ENCODE measurements at places on chromosomes 12 and 14.
A peak's percentile ranks its signal among the peaks of the same experiment; 100 is the strongest.

DNA sequence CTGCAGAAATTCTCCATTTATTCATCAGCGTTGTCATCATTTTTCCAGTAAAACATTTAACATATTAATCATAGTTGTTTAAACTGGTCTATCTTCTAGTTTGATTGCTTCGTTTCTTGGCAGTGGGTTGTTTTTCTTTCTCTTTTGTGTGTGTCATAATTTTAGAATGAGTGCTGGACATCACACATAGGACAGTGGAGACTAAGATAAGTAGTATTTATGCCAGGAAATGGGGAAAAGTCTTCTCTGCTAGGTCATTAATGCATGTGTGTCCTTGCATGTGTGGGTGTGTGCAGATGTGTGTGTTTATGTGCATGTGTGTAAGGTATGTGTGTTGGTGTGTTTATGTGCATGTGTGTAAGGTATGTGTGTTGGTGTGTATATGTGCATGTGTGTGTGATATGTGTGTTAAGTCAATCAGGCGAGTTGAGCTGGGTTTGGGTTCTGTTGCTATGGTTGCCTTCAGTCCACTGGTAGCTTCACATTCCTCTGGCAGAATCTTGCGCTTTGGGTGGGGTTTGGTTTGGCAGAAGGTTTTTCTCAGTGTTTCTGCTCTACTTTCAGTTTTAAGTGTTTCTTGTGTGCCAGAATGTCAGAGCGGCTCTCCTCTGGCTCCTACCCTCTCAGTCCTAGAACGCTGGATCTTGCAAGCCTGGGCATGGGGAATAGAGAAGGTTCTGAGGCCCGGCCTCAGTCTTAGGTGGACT, 7.8 kb upstream of the ADGRD1 start:
- DNase-seq: no peak

GRCh38 chr14:95070748-95071435, 86.4 kb downstream of the DICER1 start:
- DNase-seq: no peak

DNA sequence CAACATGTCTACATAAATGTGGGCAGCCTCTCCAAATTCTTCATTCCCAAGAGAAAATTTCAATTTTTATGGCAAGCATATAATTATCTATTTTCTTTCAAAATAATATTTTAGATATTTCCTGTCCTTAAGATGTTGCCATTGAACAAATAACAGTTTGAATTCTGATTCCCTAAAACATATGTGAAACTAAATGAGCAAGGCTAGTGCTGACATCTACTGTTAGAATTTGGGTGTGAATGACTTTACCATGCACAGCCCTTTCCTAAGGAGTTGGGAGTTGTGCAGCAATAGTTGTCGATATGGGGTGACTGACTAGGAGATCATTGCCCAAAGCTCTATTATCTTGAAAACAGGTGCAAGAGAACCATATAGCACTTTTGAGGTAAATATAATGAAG, 108.2 kb upstream of the SLC38A4 start:
- no peak for DNase-seq

DNA sequence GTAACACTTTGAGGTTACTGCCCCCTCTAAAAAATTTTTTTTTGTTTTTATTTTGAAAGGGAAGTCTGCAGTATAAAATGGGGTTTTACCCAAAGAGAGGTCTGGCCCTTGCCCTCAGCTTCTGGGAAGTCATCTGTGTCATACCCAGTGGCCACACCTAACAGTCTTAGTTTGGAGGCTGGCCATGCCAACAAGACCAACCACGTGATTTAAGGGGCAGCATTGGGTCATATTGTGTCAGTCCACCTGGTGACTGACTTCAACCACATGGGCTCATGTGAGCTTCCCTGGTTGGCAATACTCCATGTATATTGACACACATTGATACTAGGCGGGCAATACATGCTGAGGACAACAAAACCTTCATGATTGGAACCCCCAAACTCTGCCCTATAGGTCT, 173.9 kb downstream of the GXYLT1 start:
- no peak for DNase-seq

DNA sequence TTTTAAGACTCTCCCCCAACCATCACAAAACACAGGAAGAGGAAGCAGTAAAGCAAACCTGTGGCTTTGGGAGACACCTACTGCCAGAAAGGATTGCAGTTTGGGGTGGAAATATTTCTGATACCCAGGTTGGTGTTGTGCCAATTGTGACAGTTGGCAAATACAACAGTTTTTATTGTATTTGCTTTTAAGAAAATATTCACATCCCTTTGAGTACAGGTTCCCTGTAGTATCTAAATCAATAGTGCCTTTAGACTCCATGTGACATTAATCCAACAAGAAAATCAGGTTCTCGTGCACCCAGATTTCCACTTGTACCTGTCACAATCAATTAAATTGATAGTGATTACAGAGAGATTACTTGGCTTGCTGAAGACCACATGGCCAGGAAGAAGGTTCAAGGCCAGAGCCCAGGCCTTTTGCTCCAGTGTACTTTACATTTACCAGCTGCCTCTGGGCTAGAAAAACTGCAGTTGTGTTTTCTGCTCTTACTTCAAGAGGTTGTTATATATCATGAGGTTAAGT, 361.2 kb downstream of the ATP23 start:
- no peak for DNase-seq

DNA sequence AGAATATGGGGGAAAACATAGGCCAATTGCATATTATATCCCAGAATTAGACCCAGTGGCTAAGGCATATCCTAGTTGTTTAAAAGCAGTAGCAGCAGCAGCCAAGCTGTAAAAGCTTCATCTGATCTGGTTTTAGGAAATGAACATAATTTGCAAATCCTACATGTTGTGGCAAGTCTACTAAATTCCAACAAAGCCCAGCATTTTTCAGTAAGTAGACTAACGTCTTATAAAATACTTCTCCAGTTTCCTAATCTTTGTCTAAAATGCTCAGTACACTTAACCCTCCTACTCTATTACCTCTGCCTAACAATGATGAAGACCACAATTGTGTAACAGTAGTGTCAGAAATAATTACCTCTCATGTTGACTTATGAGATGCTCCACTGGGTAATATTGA, 70.9 kb upstream of the RERGL start:
- DNase-seq: no peak

GRCh38 chr14:77086951-77087350, 11.1 kb upstream of the CIPC start:
- DNase-seq: no peak

GRCh38 chr12:31558521-31558920, 32.4 kb downstream of the DENND5B start:
- no peak for DNase-seq

DNA sequence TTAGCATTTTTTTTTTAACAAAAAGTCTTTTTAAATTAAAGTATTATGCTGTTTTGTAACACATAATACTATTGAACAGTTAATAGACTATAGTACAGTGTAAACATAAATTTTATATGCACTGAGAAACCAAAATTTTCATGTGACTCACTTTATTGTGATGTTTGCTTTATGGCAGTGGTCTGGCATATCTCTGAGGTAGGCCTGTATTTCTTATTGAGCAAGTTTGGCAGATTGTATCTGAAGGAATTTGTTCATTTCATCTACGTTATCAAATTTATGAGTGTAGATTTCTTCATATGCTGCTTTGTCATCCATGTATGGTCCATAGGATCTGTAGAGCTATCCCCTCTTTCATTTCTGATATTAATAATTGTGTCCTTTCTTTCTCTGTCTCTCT, 78.8 kb upstream of the PDE3A start:
- no peak for DNase-seq

DNA sequence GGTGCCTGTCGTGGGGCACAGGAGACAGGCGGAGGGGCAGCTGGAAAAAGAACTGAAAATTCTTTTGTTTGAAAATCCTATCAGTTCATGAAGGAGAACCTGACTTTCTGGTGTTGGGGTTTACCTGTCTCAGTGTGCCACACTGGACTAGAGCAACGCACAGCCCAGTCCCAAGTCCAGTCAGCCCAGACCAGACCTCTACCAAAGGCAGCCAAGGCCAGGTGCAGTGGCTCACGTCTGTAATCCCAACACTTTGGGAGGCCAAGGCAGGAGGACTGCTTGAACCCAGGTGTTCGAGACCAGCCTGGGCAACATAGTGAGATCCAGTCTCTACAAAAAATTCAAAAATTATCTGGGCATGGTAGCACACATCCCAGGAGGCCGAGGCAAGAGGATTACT, 4.6 kb downstream of the CCDC85C start:
- no peak for DNase-seq

- no peak for DNase-seq
These were observed 279.3 kb upstream of the FLRT2 start for GRCh38 chr14:85250414-85251189.

DNA sequence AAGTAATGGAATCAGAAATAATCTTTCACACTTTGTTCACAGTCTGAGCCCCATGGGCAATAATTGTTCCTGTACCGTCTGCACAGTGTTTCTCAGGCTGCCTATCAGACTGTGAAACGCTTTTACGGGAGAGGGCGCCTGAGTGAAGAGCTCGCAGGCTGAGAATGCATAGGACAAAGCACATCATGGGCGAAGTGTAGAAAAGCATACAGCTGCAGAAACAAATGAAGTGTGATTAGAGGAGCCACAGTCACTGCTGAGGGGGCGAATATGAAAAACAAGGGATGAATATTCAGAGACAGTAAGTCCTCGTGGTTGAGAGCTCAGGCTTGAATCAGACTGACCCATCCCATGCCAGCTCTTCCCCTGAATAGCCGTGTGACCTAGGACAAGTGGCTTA, 438.4 kb upstream of the DCN start:
- no peak for DNase-seq

GRCh38 chr12:104197264-104197663, 18.3 kb upstream of the TXNRD1 start:
- DNase-seq: no peak

- no peak for DNase-seq
These were observed 28.6 kb downstream of the NAA30 start for GRCh38 chr14:57418999-57419398.

- peak; percentile 78 for DNase-seq
These were observed 376.8 kb downstream of the DPF3 start for GRCh38 chr14:72516936-72517700.

- peak; percentile 66 for DNase-seq
These were observed 10.4 kb upstream of the DCD start for GRCh38 chr12:54658306-54659264.

DNA sequence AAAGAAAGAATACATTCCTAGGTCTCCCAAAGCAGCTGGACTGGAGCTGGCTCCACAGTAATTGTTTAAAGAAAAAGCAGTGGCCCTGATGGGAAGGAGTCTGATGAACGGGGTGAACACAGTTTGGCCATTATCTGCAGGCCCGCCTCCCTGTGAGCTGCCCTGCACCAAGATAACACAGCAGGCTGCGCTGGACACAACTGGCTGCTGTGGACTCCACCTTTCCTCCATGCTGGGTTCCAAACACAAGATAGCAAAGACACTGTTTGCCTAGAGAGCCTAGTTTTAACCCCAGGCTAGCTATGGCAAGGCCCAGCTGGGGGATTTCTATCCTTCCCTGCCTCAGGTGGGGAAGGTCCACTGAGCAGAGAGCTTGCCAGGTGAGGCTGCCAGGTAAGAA, 34.6 kb downstream of the ZFP36L1 start:
- no peak for DNase-seq

- DNase-seq: no peak
These were observed 340.4 kb upstream of the FBXO33 start for GRCh38 chr14:39772627-39773026.

GRCh38 chr14:96051642-96052540, 12.7 kb downstream of the C14orf132 start:
- DNase-seq: no peak

GRCh38 chr12:25581067-25581466, 28.0 kb upstream of the LMNTD1 start:
- no peak for DNase-seq

DNA sequence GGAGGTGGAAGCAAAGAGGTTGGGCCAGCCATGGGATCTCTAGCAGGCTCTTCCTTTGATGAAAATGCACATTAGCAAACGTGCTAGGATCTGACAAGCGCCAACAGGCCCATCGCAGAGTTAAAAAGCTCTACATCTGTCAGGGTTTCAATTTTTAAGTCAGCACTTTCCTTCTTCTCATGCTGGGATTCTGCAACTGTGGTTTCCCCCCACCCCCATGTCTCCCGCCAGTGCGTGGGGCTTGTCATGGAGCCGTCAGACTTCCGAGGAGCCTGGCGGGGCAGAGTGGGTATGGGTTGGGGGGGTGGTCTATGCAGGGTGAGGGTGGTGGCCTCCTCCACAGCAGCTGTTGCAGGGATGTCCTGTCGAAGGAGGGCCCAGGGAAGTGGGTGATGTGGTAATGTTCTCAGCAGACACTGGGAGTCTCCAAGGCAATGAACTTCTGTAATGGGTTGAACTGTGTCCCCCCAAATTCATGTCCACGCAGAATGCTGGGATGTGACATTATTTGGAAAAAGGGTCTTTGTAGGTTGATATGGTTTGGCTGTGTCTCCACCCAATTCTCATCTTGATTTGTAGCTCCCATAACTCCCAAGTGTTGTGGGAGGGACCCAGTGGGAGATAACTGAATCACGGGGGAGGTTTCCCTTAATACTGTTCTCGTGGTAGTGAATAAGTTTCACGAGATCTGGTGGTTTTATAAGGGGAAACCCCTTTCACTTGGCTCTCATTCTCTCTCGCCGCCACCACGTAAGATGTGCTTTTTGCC, 115.2 kb upstream of the MAP1LC3B2 start:
- peak; percentile 6 for DNase-seq

GRCh38 chr12:44099486-44099885, 263.6 kb downstream of the TMEM117 start:
- no peak for DNase-seq

GRCh38 chr14:83416476-83416875, 1882.8 kb upstream of the SEL1L start:
- DNase-seq: no peak

- DNase-seq: no peak
These were observed 5.9 kb downstream of the CD163 start for GRCh38 chr12:7497661-7498060.

- DNase-seq: no peak
These were observed 214.7 kb upstream of the RTL1 start for GRCh38 chr14:101118233-101118632.

Measured in activated CD4-positive, alpha-beta T cell treated with anti-CD3 and anti-CD28 coated beads, Interleukin-2, amount 50 U/mL, for 48 hours (primary cell).